ENCODE measurements at places on chromosomes 3 and 15. TPM values are rescaled to one million over a fixed set of nuclear protein-coding genes. Genes with fewer than 3 reads are reported as not detected.

Gene PPP1R14D
- total RNA-seq = 0.32 TPM

Gene C15orf62
- not detected for total RNA-seq

Gene CYP8B1
- total RNA-seq = not detected

Gene TMEM212
- total RNA-seq = not detected

Gene TFDP2
- 17.2 TPM for total RNA-seq

Gene BFSP2
- not detected for total RNA-seq

Gene GCNT3
- total RNA-seq = 149 TPM

Gene CCR9
- total RNA-seq = not detected

Gene CCR3
- total RNA-seq = not detected

Gene INSYN1
- total RNA-seq = 2.1 TPM

Gene LYSMD4
- total RNA-seq = 3.1 TPM

Gene ASB14
- not detected for total RNA-seq

Gene UCN2
- total RNA-seq = 9.3 TPM

Gene TGM4
- total RNA-seq = 0.08 TPM

Gene CPOX
- total RNA-seq = 24.9 TPM

Gene DLL4
- 0.62 TPM for total RNA-seq

Gene SYNM
- 41.0 TPM for total RNA-seq

Gene SKOR1
- 0.03 TPM for total RNA-seq

Gene GP5
- total RNA-seq = not detected

Gene MAGI1
- total RNA-seq = 4.5 TPM

Gene IMPG2
- not detected for total RNA-seq

Gene SNX22
- total RNA-seq = 0.96 TPM

Gene EIF4E3
- 3.0 TPM for total RNA-seq

Gene NAA80
- total RNA-seq = 6.0 TPM

Gene PRRT3
- total RNA-seq = 1.5 TPM

Gene A4GNT
- total RNA-seq = not detected

Gene ACY1
- total RNA-seq = 27.0 TPM

Gene ITGA11
- 5.3 TPM for total RNA-seq

Gene MRPS25
- 61.7 TPM for total RNA-seq

Gene CIAO2A
- 135 TPM for total RNA-seq

Gene SPESP1
- total RNA-seq = not detected

Gene GUCA1C
- not detected for total RNA-seq

Gene MORC1
- total RNA-seq = not detected

Gene NEK11
- total RNA-seq = 3.6 TPM

Gene PTX3
- total RNA-seq = 0.81 TPM

All from A549 treated with CpdA at 1 μM for 4 hours (cell line).